ENCODE measurements at places on chromosomes 3 and 15.

DNA sequence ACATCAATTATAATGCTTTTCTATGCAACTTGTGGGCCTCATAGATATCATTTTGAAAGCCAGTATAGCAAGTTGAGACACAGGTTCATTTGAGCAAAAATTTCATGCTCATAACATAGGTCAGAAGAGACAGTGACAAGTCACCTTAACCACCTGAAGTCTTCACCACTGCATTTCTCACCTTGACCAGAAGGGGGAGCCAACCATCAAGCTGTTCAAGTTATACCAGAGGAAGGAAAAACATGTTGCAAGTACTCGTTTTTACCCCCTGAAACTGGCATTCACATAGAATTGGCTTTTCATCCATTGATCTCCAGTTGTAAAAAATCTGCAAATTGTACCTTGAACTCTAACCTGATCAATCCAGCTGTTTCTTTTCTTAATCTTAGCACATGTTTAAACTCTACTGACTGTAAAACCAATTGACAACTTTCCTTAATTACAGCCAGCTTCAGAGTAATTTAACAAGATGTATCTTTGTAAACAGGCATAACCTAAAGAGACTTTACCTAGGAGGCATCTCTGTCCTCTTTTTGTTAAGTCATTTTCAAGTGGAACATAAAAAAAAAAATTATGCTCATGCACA lies 1.4 kb downstream of the LMOD3 start:
- peak; percentile 73 for DNase-seq

DNA sequence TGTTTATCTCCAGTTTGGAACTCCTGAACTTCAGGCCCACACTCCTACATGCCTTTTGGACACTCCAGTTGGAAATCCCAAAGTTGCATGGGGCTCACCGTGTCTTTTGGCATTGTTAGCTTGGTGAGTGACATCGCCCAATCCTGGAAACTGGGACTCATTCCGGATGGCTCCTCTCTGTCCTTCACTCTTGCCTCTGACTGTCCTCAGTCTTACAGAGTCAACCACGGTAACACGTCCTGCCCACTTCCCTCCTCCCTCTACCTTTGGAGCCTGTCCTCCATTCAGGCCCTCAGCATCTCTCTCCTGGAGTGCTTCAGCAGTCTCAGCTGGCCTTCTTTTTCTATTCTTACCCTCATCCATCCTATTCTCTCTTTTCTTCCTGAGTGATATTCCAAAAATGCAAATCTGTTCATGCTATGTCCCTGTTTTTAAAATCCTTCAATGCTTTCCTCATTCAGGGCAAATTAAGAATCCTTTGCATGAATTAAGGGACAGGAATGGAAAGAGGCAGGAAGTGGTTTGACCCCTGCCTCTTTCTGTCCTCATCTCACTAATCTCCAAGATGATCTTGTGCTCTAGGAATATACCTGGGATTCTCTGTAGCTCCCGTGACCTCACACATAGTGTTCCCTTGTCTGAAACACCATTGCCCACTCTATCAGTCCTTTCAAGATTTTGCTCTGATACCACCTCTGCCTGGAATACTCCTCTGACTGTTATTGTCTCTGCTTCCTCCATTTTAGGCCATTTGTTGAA lies 42.5 kb downstream of the LPP start:
- DNase-seq = no peak

DNA sequence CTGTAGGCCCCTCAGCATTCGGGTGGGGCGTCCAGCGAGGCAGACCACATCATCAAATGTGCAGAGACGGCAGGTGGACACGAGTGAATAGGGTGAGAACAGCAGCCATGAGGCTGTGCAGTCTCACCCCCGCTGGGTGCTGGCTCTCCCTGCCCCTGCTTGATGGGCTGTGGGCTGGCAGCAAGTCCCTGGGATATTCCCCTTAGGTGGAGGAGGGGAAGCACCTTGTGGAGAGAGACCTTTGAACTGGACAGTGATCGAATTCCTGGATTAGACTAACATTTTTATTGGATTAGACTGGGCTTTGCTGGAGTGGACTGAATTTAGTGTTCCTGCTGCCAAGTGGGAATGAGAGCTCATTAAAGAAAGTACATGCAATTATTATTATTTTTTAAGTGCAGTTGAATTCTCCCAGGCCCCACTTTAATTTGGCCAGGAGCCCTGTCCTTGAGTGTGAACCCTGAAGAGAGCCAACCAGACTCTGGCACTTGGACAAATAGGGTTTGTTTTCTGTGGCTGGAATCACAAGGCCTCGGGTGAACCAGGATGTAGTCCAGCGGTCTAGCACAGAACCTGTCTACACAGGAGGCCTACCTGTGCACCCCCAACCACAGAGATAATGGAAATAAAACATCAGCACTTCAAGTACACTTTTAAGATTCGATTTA lies 193.1 kb downstream of the ABHD5 start:
- DNase-seq = no peak

DNA sequence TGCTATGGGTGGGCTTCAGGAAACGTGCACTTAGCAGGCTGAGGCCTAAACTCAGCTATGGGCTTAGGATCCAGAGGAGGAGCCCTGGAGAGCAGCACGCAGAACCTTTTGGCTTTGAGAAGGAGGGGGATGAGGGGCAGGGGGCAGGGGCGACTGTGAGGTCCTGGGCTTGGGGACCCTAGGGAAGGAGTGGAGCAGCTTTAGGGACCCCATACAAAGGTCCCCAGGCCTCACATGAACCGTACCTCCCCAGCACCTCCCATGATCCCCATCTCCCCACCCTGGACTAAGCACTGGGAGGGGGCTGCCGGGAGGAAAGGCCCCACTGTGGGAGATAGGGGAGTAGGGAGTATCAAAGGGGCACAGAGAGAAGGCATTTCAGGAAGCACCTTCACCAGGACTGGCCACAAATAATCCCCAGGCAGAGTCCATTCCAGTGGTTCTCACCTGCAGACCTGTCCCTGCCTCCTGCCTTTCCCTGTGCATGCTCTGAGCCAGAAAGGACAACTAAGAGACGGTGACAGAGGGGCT lies 62.0 kb upstream of the KLF13 start:
- peak; percentile 29 for DNase-seq

- DNase-seq = no peak
These were observed 12.3 kb upstream of the UBA7 start for GRCh38 chr3:49826016-49826415.

GRCh38 chr3:59783468-59783988 lies 733.7 kb upstream of the CFAP20DC start:
- no peak for DNase-seq

GRCh38 chr15:93779341-93779740 lies 452.0 kb upstream of the MCTP2 start:
- no peak for DNase-seq
